GM13976 (cell line): ENCODE measurements at places on chromosomes 5 and 9.
A peak's percentile ranks its signal among the peaks of the same experiment; 100 is the strongest.

GRCh38 chr9:83166372-83166771 is 103.4 kb upstream of the RASEF start:
- no peak for DNase-seq

DNA sequence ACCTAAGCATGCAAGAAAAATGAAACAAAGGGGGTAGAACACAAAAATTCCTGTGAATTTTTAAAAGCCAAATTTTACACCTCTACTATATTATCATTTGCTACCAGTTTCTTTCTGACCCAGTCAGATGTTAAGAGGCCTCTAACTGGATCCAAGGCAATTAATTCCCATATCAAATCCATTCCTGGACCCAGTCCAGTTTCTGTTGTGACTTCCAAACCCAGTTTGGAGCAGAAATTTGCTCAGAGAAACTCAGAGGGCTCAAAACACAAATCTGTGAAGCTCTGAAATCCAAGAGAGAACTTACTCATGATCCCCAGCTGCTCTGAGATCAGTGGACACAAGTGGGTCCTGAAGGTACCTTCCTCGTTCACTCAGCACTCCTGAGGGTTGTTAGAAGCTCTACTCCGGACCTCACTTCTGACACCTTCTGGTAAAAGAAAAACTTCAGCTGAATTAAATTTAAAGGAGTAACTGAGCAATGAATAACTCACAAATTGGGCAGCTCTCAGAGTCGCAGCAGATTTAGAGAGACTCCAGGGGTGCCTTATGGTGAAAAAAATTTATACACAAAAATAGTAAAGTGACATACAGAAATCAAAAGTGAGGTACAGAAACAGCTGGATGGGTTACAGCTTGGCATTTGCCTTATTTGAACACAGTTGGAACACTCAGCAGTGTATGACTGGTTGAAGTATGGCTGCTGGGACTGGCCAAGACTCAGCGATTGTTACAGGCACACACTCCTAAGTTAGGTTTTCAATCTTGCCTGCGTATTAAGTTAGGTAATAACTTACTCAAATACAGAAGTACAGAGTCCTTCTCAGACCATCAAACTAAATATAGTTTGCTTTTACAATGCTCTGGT is 32.4 kb downstream of the INSL4 start:
- no peak for DNase-seq

- DNase-seq: no peak
Observed at GRCh38 chr9:127567035-127567729, 44.9 kb upstream of the STXBP1 start.

DNA sequence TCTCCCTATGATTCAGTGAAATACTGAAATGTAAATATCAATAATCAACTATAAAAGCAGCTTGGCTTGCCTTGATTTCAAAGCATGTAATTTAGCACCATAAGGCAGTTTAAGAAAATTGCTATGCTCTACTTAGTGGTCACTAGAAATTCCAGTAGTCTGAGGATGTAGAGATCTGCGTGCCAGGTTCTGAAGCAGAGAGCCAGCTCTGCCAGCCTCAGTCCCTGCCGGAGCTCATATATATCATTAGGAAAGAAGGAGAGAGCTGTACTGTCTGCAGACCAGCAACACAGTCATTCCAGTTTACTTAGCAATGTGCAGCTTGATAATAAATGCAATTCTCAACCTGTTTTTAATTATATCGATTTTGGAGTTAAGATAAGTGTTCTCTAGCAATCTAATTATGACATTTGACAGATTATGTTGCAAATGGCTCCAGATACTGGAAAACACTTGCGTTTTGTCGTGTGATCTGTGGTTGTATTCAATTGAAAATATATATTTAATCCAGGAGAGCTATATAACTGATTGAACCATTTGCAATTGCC is 540.5 kb downstream of the CTNND2 start:
- no peak for DNase-seq

- no peak for DNase-seq
Observed at GRCh38 chr9:18788256-18788655, 244.8 kb downstream of the SAXO1 start.

DNA sequence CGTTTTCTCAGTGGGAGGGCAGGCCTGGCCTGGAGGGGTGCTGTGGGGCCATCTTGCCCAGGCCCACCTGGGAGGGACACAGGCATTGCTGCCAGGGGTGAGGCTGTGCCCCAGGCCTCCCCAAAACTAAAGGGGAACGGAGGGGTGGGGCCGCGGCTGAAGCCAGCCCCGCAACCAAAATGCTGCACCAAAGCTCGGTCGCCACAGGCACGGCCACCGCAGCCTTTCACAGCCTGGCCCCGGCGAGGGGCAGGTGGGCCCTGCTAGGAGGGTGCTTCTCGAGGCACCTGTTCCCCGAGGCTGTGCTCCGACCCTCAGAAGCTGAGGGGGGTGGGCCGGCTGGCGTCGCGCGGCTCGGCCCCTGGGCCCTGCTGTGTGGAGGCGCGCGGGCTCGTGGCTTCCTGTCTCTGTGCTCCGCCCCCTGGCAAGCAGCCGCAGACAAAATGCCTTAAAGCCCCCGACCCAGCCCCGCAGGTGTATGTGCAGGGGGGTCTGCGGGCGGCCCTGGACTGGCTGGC is 57.6 kb downstream of the JAK2 start:
- no peak for DNase-seq

DNA sequence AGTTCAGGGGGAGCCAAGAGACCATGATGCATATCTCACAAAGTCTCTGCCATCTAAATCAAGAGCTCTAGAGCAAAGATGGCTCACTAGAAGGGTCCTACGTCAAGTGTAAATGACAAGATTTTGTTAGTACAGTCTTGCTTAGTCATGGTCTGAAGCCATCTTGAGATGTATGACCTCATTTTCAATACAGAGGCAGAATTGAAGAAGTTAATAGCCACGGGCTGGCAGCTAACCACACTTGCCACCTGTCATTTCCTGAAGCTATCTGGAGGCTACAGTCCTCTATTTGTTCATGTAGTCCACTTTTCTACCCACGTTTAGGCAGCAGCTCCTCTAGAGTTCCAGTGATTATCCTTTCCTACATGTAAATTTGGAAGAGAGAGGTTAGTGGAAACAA is 231.7 kb upstream of the CDH12 start:
- DNase-seq: no peak

- no peak for DNase-seq
Observed at GRCh38 chr5:173435447-173435846, 107.2 kb upstream of the STC2 start.

DNA sequence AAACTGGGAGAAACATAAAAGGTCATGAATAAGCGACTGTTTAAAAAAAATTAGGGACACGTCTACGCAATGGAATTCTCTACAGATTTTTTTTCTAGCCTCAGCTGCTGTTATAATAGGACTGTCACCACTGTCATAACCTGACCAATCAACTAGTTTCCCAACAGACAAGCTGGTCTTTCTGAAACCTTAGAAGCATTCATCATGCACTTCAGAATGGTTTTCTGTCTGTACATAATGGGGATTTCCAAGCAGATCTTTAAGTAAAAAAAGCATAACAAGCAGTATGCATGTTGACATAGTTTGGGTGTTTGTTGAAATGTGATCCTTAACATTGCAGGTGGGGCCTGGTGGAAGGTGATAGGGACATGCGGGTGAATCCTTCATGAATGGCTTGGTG is 58.3 kb upstream of the SEMA6A start:
- DNase-seq: peak; percentile 31

DNA sequence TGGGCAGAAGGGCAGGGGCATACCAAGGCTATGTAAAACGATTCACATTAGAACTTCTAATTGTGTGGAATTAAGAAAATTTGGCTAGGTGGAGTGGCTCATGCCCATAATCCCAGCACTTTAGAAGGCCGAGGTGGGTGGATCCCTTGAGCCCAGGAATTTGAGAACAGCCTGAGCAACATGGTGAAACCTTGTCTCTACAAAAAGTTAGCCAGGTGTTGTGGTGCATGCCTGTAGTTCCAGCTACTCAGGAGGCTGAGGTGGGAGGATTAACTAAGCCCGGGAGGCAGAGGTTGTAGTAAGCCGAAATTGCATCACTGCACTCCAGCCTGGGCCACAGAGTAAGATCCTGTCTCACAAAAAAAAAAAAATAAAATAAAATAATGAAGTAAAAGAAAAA is 65.2 kb downstream of the LIX1 start:
- DNase-seq: no peak

DNA sequence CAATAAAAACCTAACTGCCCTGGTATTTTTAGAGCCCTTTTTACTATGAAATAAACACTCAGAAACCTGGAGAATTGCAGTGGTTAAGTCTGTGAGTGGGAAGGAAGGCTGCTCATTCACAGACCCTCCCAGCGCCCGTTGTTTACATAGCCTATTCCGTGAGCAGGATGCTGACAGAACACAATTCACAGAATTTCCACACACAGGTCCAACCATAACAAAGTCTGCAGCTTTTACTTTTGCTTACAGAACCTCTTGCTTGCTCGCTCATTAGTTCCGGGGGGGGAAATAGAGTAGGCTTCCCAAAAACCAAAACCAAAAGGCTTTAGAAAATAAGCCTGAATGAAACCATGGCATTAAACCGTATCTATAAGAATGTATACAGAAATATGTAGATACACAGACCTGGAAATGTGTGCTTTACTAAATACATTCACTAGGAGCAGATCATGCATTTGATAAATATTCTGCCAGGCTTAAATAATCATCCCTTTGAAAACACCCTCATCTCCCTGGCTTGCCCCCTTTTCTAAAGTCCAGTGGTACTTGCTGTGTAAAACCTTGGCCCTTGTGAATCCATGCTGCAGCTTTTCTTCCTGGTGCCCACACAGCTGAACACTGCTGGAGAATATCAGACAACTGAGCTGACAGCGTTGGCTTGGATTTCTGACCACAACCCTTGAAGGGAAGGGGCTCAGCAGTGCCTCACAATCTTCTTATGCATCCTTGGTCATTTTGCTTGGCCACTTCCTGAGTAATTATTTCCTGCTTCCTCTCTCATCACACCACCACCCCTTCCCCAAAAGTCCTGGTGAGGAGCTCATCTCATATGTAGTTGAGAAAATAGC is 128.0 kb downstream of the FANCC start:
- DNase-seq: no peak

DNA sequence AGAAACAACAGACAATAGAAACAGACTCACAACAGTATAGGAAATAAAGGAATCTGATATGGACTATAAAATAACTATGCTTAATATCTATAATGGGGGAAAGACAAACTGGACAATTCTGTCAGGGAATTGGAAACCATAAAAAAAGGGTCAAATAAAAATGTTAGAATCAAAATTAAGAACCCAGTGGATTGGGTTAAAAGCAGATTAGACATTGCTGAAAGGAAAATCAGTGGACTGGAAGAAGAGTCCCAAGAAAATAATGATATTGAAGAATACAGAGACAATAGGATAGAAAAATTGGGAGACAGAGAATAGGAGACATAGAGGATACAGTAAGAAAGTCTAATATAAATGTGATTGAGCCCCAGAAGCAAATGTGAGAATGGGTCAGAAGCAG is 199.2 kb downstream of the PBX3 start:
- DNase-seq: no peak

GRCh38 chr5:123708074-123708806 is 196.3 kb downstream of the CSNK1G3 start:
- DNase-seq: no peak

- DNase-seq: no peak
Observed at GRCh38 chr5:66741394-66741793, 145.2 kb downstream of the MAST4 start.

- DNase-seq: no peak
Observed at GRCh38 chr5:82728926-82729702, 348.1 kb downstream of the TMEM167A start.
